ENCODE measurements at places on chromosomes 5 and 9. TPM values are rescaled to one million over a fixed set of nuclear protein-coding genes. Genes with fewer than 3 reads are reported as not detected.
A peak's percentile ranks its signal among the peaks of the same experiment; 100 is the strongest.

DMGDH gene
- 0.33 TPM for total RNA-seq

DNA sequence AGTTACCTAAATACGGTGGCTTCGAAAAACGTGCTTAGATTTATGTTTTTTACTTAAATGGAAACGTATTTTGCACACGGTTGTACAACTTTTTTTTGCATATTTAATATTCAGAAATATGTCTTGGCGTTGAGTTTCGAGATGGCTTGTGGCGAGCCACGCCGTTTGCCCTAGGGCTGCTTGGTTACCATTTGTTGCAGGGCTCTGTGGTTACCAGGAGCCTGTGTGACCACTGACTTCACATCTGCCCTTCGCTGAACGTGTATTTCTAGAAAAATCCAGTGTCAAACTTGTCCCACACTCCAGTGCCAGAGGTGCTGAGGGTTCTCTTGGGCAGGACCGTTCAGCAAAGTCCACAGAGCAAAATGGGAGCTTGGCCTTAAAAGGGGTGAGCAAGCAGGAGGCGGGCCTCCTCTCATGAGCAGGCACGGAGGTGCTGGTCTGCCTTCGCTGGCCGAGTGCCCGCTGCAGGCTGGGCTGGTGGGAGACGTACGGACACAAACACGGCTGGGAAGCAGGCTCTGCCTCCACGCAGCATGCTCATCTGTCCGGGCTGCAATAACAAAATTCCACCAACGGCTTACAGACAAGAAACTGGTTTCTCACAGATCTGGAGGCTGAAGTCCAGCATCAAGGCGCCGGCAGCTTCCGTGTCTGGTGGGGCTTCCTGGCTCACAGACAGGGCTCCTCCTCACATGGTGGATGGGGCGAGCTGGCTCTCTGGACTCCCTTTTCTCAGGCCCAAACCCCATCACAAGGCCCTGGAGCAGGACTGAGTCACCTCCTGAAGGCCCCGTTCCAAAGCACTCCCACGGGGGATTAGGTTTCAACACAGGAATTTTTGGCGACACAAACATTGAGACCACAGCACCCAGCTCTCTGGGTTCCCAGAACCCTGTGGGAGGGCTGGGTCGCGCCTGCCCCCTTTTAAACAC, 5.4 kb downstream of the MRPL36 start:
- peak overlapping the region; percentile 98 for H3K27ac ChIP-seq
- peak; percentile 72 for DNase-seq
- peaks cover 30% of the 10 kb centered on the region for H3K36me3 ChIP-seq
- peaks cover 88% of the 10 kb centered on the region for H3K4me1 ChIP-seq
- no peaks in the 10 kb centered on the region for H3K27me3 ChIP-seq
- peak overlapping the region; percentile 81 for H3K4me3 ChIP-seq

DNA sequence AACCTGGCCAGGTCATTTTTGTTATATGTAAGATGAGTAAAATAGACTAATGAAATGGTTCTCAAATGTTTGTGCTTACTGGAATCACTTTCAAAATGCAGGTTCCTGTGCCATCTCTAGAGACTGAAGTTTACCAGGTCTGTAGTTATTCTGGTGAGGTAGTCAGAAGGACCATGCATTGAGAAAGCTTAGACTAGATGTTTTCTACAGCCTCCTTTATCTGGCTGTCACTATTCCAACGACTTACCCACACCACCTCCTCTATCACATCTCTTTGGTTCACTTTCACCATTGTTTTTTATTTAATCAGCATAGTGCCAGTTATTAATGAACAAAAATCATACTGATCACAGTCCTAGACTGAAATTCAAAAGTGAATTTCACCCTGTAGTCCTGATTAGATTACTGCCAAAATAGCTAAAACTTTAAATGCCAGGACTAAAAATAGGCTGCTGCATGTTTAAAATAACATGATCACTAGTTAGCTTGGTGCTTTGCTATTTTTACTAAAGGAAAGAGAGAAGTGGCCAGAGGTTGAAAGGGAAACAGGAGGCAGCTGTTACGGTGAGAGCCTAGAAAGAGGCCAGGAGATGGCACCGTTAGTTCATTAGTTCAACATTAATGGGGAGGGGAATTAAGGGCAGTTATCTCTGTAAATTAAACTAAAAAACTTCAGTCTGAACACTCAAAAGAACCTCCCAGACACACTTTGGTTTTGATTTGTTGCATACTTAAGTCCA, 13.9 kb upstream of the FNIP1 start:
- peaks cover 3% of the 10 kb centered on the region for H3K27me3 ChIP-seq
- no peaks in the 10 kb centered on the region for H3K4me1 ChIP-seq
- no peaks in the 10 kb centered on the region for H3K36me3 ChIP-seq
- no peak overlapping the region for H3K4me3 ChIP-seq
- H3K27ac ChIP-seq: no peak overlapping the region

DNA sequence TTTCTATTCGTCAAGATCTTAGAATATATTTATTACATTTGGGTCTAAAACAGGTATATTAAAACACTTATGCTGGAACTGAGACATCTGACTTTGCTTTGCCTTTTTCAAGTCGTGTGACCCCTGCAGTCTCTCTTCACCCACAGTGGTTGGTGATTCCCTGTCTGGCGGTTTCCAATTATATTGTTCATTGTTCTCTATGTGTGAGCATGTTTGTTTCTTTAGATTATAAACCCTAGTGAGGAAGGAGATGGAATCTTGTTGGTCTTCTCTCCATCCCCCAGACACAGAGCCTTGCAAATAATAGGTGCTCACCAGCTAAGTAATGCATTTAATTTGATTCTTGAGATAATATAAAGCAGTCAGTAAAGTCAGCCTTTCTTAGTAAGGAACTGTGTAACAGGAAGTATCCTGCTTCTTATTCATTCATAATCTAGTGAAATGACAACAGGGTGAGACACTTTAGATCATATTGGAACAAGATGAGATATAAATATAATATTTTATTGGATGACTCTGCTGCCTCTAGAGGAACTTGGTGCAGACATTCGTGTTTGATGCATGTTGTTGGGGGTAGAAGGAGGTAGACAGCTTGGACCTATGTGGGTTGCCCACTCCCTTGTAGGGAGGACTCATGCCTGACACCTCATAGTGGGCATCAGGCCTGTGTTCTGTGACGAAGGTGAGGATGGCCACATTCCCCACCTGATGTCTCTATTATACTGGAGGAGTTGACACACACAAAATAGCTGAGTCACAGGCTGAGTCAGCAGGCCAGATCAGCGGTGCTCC, 88.1 kb downstream of the FGF1 start:
- H3K4me3 ChIP-seq: no peak overlapping the region
- no peaks in the 10 kb centered on the region for H3K36me3 ChIP-seq
- no peak for DNase-seq
- H3K27ac ChIP-seq: no peak overlapping the region
- H3K27me3 ChIP-seq: peaks cover 32% of the 10 kb centered on the region

DNA sequence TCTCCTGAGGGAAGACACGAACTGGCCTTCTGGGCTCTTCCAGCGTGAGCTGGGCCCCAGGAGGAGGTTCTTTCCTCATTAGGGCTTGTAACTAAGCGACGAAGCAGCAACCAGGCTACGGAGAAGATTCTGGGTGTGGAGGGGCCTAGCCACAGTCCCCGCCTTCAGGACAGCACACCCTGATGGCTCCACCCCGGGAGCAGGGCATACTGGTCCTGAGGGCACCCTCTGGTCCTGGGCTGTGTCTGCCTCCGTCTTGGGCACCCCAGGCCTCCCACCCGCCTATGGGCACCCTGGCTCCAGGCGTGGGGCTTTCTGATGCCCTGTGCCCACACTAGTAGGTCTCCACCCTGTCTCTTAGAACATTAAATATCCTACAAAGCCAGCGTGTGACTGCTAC, 136.4 kb downstream of the OLFM1 start:
- no peaks in the 10 kb centered on the region for H3K36me3 ChIP-seq
- H3K4me1 ChIP-seq: no peaks in the 10 kb centered on the region
- no peak overlapping the region for H3K27ac ChIP-seq
- no peaks in the 10 kb centered on the region for H3K27me3 ChIP-seq

SLC34A3 gene
- total RNA-seq: not detected

GRCh38 chr9:1604942-1605560, 410.1 kb upstream of the SMARCA2 start:
- H3K36me3 ChIP-seq: no peaks in the 10 kb centered on the region
- peaks cover 5% of the 10 kb centered on the region for H3K27me3 ChIP-seq
- H3K4me1 ChIP-seq: no peaks in the 10 kb centered on the region
- no peak overlapping the region for H3K4me3 ChIP-seq

REXO4 gene
- 27.5 TPM for total RNA-seq

DNA sequence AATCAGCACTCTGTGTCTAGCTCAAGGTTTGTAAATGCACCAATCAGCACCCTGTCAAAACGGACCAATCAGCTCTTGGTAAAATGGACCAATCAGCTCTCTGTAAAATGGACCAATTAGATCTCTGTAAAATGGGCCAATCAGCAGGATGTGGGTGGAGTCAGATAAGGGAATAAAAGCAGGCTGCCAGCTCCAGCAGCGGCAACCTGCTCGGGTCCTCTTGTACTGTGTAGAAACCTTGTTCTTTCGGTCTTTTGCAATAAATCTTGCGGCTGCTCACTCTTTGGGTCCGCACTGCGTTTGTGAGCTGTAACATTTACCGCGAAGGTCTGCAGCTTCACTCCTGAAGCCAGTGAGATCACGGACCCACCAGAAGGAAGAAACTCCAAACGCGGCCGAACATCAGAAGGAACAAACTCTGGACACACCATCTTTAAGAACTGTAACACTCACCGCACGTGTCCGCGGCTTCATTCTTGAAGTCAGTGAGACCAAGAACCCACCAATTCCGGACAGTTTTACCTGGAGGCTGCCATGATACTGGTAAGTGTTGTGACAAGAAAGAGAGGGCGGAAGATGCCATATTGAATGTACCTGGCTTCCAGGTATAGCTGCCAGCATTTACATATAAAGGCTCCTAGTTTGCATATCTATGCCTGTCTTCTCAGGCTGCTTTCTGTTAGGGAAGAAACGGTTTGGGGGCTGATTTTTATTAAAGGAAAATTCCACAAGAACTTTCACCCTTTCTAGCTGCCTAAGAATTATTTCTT, 758.5 kb upstream of the CTNND2 start:
- H3K27me3 ChIP-seq: no peaks in the 10 kb centered on the region
- peaks cover 2% of the 10 kb centered on the region for H3K36me3 ChIP-seq
- no peak overlapping the region for H3K27ac ChIP-seq
- no peak for DNase-seq
- H3K4me3 ChIP-seq: no peak overlapping the region

GRCh38 chr5:140327589-140327988, 18.8 kb downstream of the HBEGF start:
- peaks cover 6% of the 10 kb centered on the region for H3K27me3 ChIP-seq
- no peak overlapping the region for H3K27ac ChIP-seq
- no peak for DNase-seq
- H3K4me3 ChIP-seq: no peak overlapping the region

DNA sequence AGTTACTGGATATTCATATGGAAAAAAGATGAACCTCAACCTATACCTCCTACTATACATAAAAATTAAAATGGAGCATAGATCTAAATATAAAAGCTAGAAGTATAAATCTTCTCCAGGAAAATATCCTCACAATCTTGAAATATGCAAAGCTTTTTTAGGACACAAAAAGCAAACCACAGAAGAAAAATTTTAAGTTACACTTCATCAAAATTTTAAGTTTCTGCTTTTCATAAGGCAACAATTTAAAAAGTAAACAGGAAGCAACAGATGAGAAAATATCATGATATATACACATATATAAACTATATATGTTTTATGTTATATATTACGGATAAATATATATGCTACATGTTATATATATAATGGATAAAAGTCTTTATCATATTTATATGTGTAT, 157.5 kb downstream of the ADAMTS6 start:
- H3K27ac ChIP-seq: no peak overlapping the region
- no peaks in the 10 kb centered on the region for H3K27me3 ChIP-seq
- H3K4me3 ChIP-seq: no peak overlapping the region

- no peak overlapping the region for H3K27ac ChIP-seq
- DNase-seq: no peak
- no peaks in the 10 kb centered on the region for H3K36me3 ChIP-seq
- H3K4me1 ChIP-seq: no peaks in the 10 kb centered on the region
These were observed 50.9 kb downstream of the EXD3 start for GRCh38 chr9:137371946-137372651.

- peaks cover 63% of the 10 kb centered on the region for H3K27me3 ChIP-seq
- H3K36me3 ChIP-seq: no peaks in the 10 kb centered on the region
- H3K4me3 ChIP-seq: no peak overlapping the region
- DNase-seq: no peak
These were observed 3.2 kb downstream of the CRHBP start for GRCh38 chr5:76956033-76956432.

IL5 gene
- total RNA-seq: 0.35 TPM

ENTREP1 gene
- not detected for total RNA-seq

DNA sequence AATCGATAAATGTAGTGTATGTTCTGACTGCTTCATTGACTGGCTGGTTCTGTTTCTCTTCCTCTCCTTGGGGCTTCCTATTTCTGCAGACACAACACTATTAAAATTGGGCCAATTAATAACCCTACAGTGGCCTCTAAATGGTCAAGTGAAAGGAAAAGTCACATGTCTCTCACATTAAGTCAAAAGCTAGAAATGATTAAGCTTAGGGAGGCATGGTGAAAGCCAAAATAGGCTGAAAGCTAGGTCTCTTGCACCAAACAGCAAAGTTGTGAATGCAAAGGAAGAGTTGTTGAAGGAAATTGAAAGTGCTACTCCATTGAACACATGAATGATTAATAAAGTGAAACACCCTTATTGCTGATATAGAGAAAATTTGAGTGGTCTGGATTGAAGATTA, 58.2 kb downstream of the CCNH start:
- peaks cover 10% of the 10 kb centered on the region for H3K4me1 ChIP-seq
- no peak overlapping the region for H3K4me3 ChIP-seq
- no peaks in the 10 kb centered on the region for H3K27me3 ChIP-seq
- no peak for DNase-seq

- H3K4me3 ChIP-seq: no peak overlapping the region
- H3K27ac ChIP-seq: no peak overlapping the region
- H3K36me3 ChIP-seq: no peaks in the 10 kb centered on the region
- H3K4me1 ChIP-seq: no peaks in the 10 kb centered on the region
- no peak for DNase-seq
These were observed 98.7 kb upstream of the MPDZ start for GRCh38 chr9:13378154-13378553.

ZFP37 gene
- 1.1 TPM for total RNA-seq

- H3K36me3 ChIP-seq: peaks cover 1% of the 10 kb centered on the region
- no peak overlapping the region for H3K27ac ChIP-seq
- peak; percentile 69 for DNase-seq
- peaks cover 37% of the 10 kb centered on the region for H3K27me3 ChIP-seq
- peak overlapping the region; percentile 27 for H3K4me3 ChIP-seq
These were observed 2.1 kb upstream of the TTLL11 start for GRCh38 chr9:122095010-122095767.

DNA sequence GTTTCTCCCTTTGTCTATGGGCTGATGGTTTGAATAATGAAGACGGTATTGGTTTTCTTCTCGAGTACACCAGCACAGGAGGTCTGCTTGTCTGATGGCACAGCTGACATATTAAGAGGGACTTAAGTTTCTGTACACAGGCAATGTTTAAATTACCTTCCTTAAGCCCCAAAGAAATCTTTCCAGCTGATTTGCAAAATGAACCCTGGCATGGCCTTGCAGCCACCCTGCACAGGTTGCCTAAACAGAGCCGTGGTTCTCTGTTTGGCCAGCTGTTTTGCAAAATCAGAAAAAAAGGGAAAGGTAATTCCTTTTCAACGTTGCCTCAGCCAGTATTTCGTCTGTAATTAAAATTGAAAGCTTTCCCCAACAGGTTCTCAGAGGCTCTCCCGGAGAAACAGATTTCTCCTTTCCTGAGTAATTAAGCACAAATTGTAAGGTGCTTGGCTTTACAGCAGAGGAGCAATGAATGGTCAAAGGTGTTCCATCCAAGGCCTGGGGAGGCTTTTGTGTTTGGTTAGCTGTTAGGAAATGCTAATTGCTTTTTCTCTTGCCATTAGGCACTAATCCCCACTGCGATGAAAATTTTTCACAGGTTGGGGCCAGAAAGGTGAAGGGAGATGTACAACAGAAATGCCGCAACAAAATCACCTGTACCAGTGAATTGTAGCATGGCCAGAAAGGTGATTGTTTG, 138.9 kb downstream of the RASEF start:
- H3K4me3 ChIP-seq: no peak overlapping the region
- H3K36me3 ChIP-seq: no peaks in the 10 kb centered on the region
- no peak overlapping the region for H3K27ac ChIP-seq
